ENCODE measurements at places on chromosomes 2 and 18.

- DNase-seq = no peak
These were observed 1.4 kb upstream of the SP140L start for GRCh38 chr2:230325316-230326243.

GRCh38 chr18:48534364-48534763 is 4.5 kb upstream of the CTIF start:
- DNase-seq = no peak

GRCh38 chr18:26794230-26795101 is 71.0 kb downstream of the AQP4 start:
- no peak for DNase-seq

DNA sequence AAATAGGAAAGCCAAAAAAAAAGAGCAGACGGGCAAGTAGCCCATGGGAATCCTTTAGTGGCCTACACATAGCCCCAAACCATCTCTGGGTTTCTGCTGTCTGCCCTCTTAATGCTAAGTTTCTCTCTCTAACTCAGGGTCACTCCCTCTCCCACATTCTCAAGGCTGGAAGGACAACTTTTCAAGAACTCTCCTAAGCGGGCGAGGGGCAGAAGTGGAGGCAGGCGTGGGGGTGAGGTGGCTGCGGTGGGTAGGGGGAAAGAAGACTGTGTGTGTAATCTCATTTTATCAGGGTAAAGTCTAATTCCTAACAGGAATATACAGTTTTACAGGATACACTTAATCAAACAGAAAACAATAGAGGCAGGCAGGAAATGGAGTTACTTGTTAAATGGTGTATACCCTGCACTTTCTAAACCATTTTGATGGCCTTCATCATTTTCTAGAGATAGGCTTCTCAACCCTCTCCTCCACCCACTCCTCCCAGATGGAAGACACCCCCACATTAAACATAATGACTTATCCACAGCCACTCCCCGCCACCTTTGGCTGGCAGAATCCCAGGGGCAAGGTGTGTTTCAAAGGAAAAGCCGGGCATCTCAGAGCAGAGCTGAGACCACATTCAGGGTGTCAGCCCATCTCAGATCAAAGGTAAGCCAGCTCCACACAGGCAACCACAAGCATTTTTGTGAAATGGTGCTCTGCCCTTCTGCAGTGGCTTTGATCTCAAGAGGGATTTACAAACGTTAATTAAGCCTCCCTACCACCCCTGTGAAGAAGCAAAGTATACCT is 6.8 kb downstream of the SMAD7 start:
- no peak for DNase-seq

DNA sequence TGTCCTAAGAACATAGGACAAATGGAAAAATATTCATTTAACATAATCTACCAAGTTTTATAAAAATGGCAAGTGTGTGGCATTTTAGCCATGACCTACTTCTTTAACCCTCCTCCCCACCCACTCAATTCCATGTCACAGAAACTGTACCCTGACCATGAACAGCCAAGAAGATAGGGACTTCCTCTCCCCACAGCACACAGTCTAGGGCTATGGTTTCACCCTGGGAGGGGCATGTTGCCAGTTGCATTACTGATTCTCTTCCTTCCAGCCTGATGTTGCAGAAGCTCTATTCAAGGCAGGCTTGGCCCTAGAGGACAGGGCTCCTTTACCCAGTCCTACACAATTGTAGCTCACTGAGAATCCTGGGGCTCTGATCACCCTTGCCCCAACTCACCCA is 153.6 kb upstream of the KLF7 start:
- no peak for DNase-seq

GRCh38 chr2:221285148-221285547 is 287.0 kb downstream of the EPHA4 start:
- DNase-seq = no peak

Data from stimulated activated CD8-positive, alpha-beta memory T cell treated with anti-CD3 and anti-CD28 coated beads, Interleukin-4, amount 100 ng/mL, for 1 hour (primary cell).